GM04503 (cell line): ENCODE measurements at places on chromosomes 13 and 19.

DNA sequence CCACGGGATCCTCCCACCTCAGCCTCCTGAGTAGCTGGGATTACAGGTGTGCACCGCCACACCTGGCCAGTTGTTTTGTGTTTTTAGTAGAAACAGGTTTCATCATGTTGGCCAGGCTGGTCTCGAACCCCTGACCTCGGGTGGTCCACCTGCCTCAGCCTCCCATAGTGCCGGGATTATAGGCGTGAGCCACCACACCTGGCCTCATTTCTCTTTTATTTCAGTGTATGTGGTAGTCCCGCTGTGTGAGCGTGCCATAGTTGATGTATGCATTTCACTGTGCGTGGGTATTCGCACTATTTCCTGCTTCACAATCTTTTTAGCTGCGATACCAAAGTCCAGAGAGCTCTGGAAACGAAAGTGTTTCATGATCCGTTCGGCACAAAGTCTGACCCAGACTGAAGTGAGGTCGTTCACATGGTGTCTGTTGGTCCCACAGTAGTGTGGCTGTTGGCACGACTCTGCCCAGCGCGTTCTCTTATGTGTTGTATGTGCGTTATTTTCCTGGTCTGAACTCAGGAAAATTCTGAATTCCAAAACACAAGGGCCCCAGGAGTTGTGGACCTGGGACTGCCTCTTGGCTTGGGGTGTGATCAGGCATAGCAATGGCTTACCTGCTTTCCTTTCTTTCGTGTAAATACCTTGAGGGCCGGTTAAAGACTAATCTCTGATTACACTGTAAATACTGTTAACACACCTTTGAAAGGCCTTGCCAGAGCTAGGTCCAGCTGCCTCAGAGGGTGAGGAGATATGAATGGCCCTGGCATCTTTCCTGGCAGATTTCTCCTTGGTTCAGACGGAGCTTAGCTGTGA lies 8.6 kb downstream of the EPN1 start:
- DNase-seq, result no peak

DNA sequence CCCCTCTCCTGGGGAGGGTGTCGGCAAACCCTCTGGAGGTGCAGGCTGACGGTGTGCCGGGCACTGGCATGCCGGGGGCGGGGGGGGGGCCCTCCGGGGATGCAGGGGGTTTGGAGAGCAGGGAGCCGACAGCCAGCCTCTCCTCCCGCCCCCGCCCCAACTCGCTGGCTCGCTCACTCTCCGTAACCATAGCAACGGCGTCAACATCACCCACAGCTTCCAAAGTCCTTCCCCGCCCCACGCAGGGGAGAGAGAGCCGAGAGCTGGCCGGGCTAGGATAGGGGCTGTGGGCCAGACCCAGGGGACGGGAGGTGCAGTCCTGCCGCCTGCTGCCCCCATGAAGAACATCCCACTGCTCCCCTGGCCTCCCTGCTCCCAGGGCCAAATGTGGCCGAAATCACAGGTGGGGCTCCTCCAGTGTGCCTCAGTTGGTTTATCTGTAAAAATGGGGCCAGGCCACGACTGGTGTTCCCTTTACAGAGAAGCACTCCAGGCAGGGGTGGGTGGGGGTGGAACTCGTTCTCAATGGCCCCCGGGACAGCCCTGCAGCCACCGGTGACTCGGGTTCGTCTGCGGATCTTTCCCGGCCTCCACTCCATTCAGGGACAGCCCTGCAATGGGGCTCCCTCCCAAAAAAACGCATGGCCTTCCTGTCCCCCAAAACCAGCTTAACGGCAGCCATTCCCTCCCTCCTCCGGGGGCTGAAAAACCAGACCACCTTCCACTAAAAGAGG lies 3.2 kb downstream of the KLF16 start:
- no peak for DNase-seq

GRCh38 chr13:95327190-95327589 lies 25.9 kb upstream of the ABCC4 start:
- no peak for DNase-seq

- no peak for DNase-seq
These were observed 155.5 kb upstream of the VSTM2B start for GRCh38 chr19:29370276-29370675.

GRCh38 chr13:85316506-85317025 lies 482.7 kb downstream of the SLITRK6 start:
- DNase-seq, result no peak

DNA sequence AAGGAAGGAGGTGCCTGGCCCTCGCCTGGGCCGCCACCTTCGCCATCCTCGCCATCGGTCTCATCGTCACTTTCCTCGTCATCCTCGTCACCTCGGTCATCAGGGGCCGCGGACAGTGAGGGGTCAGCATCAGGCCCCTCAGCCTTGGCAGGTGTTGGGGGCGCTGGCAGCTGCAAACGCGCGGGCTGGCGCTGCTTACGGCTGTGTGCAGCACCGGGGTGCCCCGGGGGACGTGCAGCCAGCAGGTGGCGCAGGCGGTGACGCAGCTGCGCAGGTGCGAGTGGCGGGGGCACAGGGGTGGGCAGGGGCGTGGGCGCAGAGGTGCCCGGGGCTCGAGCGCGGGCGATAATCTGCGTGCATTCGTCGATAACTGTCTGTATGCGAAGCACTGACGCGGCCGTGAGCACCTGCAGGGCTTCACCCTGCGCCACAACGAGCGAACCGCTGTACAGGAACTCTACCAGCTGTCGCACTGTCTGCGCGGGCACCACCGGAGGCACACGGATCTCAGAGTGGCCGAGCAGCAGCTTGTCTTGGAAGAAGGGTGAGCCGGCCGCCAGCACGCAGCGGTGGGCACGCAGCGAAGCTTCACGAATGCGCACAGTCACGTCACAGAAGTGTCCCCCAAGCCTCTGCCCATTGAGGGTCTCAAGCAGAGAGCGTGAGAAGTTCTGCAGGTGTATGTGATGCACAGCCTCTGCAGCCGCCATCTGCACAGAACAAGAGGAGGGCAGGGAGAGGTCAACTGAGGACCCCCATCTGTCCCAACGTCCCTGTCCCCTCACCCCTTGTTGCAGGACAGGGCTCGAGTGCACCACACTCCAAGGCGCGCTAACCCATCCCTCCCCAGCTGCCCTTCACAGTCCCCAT lies 2.4 kb downstream of the ZBTB45 start:
- DNase-seq, result no peak

DNA sequence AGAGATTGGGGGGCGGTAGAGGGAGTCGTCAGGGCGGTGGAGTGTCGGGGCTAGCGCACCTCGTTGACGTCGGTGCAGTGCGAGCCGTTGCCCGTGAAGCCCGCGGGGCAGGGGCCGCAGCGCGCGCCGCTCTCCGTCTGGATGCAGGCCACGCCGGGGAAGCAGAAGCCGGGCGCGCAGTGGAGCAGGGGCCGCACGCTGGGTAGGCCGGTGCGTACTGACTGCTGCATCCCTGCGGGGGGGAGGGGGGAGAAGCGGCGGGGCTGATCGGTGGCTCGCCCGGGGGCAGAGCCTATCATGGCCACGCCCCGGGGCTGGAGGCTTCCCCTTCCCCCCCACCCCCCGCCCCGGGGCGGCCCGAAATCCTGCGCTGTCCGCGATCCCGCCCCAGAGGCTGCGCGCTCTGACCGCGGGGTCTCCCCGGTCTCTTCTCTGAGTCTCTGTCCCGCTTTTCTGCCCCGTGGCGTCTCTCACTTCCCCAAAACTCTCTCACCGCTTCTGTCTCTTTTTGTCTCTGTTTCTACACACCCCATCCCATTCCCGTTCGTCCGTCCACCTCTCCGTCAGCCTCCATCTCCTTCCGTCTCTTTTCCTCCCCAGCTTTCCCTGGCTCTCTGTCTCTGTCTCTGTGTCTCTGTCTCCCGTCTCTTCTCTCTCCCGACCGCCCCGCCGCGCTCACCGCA lies 1.1 kb downstream of the COMP start:
- no peak for DNase-seq

- no peak for DNase-seq
These were observed 210.9 kb downstream of the GPC5 start for GRCh38 chr13:91609353-91609752.

DNA sequence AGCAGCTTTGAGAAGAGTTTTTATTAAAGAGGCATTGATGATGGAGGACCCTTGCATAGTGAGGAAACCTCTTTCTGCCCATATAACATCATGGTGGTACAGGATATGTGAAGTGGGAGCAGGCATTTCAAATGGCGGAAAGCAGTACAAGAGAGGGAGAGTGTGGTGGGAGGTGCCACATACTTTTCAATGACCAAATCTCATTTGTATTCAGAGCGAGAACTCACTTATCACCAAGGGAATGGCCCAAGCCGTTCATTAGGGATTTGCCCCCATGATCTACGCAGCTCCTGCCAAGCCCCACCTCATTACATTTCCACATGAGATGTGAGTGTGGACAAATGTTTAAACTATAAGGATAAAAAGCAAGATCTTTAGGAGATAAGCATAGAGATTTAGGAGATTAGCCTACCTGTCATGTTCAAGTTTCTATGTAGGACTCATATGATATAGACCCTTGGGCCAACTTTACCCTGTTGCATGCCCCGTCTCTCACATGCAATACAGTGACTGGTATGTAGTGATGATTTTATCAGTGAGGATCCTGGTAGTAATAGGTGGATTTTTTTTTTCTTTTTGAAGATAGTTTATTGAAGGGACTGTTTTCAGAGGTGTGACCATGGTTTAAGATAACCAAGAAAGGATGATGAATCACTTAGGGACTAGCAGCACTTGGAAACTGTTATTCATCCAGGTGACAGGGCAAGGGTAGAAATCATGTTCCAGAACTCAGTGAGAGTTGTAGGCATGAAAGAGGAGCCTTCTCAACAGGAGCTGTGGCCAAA lies 38.3 kb downstream of the DNAJC15 start:
- DNase-seq, result no peak

- no peak for DNase-seq
These were observed 36.7 kb downstream of the CUL4A start for GRCh38 chr13:113245849-113246796.

DNA sequence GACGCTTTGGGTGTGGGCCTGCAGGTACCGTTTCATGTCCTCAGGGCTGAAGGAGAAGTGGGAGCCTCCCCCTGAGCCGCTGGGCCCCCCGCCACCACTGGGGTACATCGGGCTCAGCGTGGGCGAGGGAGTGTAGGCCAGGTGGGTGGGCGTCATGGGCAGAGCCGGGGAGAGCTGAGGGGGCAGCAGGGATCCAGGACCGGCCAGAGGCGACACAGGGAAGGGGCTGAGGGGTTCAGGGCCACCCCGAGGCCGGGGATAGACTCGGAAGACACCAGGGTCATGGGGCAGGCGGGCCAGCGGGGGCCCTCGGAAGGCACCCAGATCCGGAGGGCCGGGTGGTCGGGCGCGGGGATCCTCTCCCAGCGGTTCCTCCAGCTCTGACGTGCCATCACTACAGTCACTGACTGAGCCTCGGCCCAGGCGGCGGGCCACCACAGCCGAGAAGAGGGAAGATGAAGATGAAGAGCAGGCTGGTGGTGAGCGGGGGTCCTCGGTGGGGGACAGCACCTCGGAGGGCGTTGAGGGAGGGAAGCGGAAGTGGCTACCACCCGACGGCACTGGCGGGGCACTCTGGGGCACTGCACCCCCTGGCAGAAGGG lies 5.7 kb downstream of the ERF start:
- DNase-seq, result no peak

GRCh38 chr19:16168465-16169081 lies 4.8 kb downstream of the CIB3 start:
- no peak for DNase-seq

DNA sequence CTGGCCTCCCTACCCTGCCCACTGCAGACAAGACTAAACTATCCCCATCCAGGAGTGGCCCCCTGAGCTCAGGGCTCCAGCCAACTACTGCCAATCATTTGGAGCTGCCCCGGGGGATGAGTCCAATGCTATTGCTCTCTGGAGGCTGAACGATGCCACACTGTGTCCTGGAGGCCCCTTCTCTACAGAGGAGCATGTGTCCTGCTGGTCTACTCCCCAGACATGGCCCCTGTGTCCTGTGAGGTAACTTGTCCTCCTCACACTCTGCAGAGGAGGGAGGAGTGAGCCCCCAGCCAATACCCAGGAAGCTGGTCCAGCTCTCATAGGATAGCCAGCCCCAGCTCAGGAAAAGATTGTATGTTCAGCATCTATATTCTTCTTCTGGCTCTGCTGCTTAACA lies 159.1 kb upstream of the GPR12 start:
- no peak for DNase-seq

- no peak for DNase-seq
These were observed 380 bp upstream of the ZNF30 start for GRCh38 chr19:34926361-34926684.

DNA sequence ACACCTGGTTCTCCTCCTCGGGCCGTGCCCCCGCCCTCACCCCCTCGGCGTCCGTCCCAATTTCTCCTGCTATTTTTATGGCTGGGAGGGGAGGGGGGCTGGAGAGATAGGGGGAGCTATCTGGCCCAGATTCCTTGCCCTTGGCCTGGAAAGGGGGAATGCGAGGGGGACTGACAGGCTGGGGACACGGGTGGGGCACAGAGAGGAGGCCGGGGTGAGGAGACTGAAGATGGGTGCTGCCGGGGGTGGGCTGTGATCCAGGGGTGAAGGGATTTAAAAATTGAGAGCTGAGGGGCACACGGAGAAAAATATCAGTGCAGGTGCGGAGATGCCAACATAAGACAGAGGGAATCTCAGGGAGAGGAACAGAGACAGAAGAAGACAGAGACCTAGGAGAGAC lies 2.3 kb downstream of the PRKCG start:
- DNase-seq, result no peak

DNA sequence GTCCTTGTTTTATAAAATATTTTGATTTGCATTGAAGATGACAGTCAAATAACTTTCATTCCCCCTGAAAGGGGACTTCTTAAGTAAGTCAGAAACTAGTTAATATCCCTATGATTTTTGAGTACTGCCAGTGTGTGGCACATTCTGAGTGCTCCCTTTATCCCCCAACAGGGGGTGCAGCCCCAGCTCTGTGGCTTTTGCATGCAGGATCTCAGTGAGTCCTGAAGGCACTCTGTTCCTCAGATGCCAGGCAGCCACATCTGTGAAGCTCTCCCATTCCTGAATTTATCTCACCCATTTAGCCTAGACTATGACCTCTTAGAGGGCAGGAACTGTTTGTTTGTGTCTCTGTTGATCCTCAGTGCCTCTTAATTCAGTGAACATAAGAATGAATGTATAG lies 123.1 kb downstream of the CDK8 start:
- DNase-seq, result no peak

DNA sequence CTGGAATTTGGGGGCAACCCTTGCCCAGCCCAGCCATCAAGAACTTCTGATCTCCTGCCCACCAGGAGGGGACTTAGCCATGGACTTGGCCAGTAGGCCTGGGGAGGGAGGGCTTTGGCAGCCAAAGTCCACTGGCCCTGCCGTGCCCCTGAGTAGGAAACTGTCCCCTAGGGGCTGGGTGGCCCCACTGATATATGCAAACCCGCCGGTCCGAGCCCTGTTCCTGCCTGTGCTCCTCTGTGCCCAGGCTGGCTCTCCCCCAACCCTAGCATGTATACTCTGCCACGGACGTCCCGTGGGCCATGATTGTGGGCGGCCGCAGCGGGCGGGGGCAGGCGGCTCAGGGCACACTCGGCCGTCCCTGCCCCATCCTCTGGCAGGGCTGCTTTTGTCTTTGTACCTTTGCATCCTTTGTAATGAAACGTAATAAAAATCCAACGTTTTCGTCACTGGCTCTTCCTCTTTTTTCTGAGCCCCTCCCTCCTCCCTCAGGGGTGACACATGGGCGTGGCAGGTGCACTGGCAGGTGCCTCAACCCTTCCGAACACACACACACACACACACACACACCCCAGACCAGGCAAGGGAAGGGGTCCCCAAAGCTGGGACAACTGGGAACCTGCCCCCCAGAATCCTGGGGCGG lies 9.1 kb downstream of the COMP start:
- no peak for DNase-seq

GRCh38 chr13:64819081-64819480 lies 2411.1 kb downstream of the PCDH9 start:
- no peak for DNase-seq

GRCh38 chr13:43003010-43003409 lies 11.0 kb upstream of the EPSTI1 start:
- no peak for DNase-seq
